ENCODE measurements at places on chromosomes 11 and 22.

DNA sequence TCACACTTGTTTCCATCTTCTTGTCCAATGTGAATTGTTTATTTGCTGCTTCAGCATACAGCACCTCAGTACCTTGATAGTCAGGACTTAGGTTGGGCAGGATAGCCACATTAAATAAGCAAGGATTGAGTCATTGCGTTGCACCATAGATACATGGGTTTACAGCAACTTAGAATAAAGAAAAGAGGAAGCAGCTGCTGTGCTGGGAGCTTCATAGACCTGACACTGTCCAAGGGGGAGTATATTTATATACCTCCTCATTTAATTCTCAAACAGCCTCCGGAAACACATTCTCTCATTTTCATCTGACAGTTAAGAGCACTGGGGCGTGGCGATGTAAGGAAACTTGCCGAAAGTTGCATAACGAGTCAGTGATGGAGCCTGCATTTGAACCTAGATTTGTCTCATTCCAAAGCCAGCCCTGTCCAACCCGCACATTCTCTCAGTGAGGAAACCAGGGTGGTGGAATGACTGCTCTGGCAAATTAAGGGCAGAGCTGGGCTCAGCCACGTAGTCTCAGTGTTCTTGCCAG is 42.2 kb downstream of the UBASH3B start:
- no peak for DNase-seq

- no peak for DNase-seq
Measured at GRCh38 chr22:42365111-42365865, 66.9 kb downstream of the NFAM1 start.

- no peak for DNase-seq
Measured at GRCh38 chr11:3674189-3674588, 3.0 kb upstream of the CHRNA10 start.

DNA sequence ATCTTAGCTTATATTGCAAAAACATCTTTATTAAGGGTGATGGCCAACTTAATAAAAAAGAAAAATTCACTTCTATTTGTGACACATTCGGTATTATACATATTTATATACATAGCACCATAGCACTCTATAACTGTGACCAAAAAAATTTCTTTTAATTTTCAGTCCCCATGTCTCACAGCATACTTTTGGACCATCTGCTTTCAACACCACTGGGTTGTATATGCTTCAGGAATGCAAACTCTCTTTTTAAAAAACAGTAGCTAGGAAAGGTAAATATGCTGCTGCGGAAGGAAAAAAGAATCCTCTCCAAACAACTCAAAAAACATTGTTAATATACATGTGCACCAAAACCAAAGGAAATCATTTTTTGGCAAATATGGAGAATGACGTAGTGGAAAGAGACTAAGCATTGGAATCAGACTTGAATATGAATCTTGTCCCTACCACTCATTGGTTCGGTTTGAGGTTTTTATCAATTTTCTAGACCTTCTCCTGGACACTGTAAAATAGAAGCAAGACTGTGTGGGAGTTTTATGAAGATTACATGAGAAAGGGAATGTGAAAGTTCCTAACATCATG is 227.9 kb downstream of the BLID start:
- no peak for DNase-seq

DNA sequence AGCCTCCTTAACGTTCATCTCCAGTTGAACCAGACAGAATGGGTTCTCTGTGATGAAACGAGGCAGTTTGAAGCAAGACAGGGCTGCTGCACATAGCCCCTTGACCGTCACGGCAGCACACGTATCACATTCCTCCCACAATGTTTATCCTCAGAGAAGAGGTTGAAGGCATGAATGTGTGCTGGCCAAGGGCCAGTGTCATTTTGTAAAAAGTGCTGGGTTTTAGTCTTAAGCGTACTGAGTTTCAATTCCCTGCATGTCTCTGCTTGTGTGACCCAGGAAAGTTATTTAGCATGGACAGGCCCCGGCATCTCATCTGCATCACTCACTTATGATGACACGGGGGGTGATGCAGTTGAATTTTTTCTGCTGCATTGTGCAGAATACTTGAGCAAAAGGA is 31.6 kb downstream of the TTC12 start:
- DNase-seq: no peak

GRCh38 chr22:37026325-37026724 is 6.8 kb downstream of the MPST start:
- no peak for DNase-seq
